ENCODE measurements at places on chromosomes 12 and 14.

DNA sequence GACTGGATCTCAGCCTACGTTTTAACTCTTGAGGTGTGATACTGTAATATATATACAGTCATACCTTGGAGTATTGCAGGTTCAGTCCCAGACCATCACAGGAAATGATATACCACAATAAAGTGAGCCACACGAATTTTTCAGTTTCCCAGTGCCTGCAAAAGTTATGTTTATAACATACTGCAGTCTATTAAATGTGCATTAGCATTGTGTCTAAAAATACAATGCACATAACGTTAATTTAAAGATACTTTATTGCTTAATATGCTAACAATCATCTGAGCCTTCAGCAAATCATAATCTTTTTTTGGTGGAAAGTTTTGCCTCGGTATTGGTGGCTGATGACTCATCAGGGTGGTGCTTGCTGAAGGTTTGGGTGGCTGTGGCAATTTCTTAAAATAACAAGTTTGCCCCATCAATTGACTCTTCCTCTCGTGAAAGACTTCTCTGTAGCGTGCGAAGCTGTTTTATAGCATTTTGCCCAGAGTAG is 18.9 kb downstream of the PYROXD1 start:
- peak; percentile 89 for DNase-seq

DNA sequence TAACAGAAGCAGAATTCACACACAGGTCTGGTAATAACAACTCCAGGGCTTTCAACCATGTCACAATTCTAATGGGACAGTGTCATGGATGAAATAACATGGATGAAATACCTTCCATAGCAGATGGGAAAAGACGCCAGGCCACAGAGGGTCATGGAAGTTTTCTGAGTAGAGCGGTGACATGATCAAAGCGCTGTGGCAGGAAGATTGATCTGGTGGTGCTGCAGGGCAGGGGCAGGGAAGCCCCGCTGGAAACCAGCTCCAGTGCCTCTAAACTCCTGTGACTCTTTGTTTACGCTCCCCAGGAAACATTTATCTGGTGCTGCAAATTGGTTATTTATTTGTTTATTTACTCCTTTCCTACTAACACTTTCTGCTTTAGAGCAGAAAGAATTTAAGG is 108.3 kb upstream of the HMGA2 start:
- no peak for DNase-seq

DNA sequence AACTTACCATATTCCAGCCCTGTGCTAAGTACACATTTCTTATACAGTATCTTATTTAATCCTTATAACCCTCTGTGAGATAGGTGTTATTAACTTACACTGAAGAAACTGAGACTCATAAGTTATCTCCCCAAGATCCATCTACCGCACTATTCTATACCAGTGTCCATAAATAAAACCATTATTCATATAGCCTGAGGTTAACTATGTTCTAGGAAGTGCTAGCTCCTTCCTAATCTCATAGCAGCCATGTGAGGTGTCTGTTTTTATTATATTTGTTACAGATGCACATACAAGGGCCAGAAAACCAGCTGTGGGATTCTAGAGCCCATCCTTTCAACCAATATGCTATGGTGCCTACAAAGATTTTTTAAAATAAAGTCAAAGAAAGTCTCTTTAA is 100.3 kb upstream of the RAP1B start:
- DNase-seq = no peak

DNA sequence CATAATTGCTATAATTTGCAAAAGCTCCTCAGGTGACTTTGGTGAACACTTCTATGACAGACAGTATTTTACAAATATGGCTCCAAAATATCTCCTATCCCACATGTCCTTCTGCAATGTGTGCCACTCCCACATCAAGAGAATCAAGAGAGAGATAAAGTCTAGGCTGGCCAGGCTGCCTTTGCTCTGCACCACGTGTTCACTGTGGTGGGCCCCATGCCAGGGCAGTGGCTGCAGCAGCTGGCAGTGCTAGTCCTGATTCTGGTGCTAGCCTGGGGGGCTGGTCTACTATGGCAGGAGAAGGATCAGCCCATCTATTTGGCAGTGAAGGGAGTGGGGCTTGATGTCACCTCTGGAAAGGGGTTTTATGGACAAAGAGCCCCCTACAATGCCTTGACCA is 86.3 kb downstream of the DRAM1 start:
- no peak for DNase-seq

- DNase-seq = no peak
Measured at GRCh38 chr14:20468764-20469241, 403 bp upstream of the PNP start.

- DNase-seq = peak; percentile 97
Measured at GRCh38 chr14:68733086-68733914, 59.6 kb downstream of the ZFP36L1 start.

DNA sequence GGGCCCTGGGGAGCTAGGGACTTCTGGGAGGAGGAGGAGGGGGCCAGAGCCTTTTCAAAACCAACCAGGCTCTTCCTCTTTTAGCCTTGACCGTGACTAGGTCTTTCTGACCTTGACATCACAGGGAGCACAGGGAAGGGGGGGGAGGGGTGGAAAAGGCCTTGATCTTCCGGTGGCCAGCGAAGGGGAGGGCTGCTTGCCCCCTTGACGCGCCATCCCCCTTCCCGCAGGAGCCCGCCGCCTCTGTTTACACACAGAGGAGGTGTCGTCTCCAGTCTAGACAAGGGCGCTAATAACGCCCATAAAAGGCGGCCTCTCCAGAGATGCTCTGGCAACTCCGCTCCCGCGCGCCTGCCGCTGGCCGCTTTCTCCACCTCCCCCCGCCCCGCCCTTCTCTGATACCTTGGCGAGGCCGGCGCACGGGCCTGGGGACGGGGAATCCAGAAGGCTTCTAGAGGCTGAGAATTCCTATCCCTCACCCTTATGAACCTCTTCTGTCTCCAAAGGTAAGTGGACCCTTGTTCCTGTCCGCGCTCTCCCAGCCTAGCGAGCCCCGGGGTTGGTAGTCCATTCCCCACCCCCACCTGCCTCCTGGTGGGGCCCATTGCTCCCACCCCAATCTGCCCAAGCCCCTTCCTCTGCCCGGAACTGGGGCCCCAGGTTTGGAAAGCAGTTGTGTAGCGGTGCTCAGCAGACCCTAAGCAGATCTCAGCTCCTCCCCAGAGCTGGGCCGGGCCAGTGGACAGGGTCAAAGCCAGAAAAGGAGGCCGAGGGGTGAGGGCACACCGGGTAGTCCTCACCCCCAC is 4.9 kb upstream of the HOXC12 start:
- no peak for DNase-seq

All from MV-4-11 (cell line).